ENCODE measurements at places on chromosomes 13 and 19. TPM values are rescaled to one million over a fixed set of nuclear protein-coding genes. Genes with fewer than 3 reads are reported as not detected.

- DNase-seq: no peak
Observed at GRCh38 chr13:27005976-27006518, 165.6 kb downstream of the USP12 start.

The NXNL1 gene
- total RNA-seq: not detected

The MZF1 gene
- total RNA-seq: 3.6 TPM

- no peak for DNase-seq
Observed at GRCh38 chr13:65971541-65971940, 1258.6 kb downstream of the PCDH9 start.

DNA sequence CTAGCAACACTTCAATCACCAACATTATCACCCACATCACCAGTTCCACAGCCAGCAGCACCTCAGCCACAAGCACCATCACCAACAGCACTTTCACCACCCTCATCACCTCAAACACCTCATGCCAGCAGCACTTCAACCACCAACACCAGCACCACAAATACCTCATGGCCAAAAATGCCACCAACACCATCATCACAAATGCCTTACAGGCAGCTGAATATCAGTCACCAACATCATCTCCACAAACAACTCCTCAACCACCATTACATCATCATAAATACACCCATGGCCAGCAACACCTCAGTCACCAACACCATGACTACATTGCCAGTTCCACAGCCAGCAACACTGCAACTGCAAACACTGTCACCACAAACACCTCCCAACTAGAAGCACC is 10.4 kb downstream of the FCER2 start:
- DNase-seq: no peak

The FGF9 gene
- total RNA-seq: under 0.01 TPM

DNA sequence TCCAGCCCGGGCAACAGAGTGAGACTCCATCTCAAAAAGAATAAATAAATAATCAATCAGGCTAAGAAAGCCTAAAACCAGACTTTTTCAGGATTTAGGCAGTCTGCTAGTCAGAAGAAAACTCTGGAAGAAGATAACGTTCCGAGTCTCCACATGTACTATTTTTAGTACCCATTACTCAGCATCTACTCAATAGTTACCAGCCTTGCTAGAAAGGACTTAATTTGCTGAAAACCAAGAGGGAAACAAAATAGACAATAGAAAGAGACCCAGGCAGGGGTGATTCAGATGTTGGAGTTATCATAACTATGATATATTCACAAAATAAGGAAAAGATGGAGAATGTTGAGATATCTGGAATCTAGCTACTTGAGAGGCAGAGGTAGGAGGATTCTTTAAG is 3.6 kb upstream of the LIN7B start:
- DNase-seq: peak; percentile 62

The ZNF845 gene
- total RNA-seq: 13.1 TPM

DNA sequence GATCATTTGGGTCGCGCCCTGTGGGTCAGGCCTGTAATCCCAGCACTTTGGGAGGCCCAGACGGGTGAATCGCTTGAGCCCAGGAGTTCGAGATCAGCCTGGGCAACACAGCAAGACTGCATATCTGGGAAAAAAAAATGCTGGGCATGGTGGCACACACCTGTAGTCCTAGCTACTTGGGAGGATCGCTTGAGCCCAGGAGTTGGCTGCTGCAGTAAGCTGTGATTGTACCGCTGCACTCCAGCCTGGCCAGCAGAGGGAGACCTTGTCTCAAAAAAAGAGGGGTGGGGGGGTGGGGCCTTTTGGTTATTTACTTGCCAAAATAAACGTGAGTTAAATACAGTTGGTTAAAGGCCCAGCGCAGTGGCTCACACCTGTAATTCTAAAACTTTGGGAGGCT is 9.8 kb upstream of the ZNF544 start:
- no peak for DNase-seq

GRCh38 chr13:50910485-50910805 is 854 bp downstream of the RNASEH2B start:
- peak; percentile 42 for DNase-seq

The FFAR2 gene
- total RNA-seq: not detected

- no peak for DNase-seq
Observed at GRCh38 chr19:29383696-29384095, 142.1 kb upstream of the VSTM2B start.

DNA sequence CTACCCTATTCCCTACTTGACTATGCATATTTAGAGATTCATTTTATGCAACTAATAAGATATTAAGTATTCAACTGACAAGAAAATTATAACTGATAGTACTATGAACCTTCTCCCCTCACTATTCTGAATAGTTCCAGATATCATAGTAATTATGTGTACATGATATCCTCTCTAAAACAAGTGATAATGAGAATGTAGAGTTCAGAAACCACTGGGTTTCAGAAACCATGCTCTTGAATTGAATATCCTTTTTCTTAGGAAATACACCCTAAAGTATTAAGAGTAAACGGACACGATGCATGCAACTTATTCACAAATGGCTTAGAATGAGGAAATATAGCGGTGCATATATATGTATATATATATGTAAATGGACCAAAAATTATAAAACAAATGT is 160.9 kb downstream of the TBC1D4 start:
- DNase-seq: no peak

DNA sequence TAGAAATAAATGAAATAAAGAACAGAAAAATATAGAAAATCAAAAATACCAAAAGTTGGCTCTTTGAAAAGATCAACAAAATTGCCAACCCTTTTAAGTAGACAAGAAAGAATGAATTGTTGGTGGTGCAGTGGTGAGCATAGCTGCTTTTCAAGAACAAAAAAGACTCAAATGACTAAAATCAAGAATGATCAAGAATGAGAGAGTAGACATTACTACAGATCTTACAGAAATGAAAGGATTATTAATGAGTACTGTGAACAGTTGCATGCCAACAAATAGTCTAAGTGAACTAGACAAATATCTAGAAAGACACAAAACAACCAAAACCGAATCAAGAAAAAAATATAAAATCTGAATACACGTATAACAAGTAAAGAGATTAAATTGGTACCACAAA is 53.9 kb downstream of the FNDC3A start:
- no peak for DNase-seq

- peak; percentile 5 for DNase-seq
Observed at GRCh38 chr13:39656325-39656677, 839 bp downstream of the COG6 start.

DNA sequence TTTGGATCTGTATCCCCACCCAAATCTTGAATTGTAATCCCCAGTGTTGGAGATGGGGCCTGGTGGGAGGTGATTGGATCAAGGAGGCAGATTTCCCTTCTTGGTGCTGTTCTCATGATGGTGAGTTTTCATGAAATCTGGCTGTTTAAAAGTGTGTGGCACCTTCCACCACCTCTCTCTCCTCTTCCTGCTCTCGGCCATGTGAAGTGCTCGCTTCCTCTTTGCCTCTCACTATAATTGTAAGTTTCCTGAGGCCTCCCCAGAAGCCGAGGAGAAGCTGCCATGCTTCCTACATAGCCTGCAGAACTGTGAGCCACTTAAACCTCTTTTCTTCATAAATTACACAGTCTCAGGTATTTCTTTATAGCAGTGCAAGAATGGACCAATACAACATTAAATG is 15.7 kb downstream of the COMMD6 start:
- DNase-seq: no peak

DNA sequence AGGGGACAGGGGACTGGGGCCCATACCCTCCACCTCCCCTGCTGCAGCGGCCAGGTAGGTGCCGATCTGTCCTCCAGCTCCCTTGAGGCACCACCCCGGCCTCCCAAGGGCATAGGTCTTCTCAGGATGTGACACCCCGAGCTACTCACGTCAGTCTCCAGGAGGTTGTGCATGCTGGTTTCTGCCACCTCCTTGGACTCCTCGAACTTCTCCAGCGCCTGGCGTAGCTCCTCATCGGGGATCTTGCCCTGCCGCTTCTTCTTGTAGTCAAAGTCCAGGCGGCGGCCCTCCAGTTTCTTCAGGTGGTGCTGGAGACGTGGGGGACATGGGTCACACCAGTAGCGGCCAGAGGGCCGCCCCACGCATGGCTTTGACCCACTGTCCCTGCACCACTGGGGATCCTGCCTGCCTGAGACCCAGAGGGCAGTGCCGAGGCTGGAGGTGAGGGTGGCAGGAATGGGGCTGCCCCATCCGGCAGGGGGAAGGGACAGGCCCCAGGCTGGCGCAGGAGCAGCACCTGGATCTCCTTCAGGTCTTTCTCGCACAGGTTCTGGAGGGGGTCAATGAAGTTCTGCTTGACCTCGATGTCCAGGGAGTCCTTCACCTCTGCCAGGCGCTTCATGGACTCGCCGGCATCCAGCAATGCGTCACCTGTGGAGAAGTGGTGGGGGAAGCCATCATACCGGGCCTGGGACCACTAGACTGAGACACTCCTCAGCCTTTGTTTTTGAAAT is 20.4 kb downstream of the MPND start:
- DNase-seq: no peak

DNA sequence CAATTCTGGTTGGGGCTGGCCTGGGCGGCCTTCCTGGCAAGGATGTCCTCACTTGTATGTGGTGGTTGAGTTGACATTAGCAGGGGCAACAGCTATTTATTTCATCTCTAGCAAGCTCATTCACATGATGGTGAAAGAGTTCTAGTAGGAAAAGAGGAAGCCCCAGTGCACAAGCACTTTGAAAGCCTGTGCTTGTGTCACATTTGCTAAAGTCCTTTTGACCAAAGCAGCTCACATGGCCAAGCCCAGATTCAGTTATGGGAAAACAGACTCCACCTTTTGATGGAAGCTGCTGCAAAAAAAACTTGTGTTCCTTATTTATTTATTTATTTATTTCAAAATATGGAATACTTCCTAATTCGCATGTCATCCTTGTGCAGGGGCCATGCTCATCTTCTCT is 17.2 kb downstream of the GTF2F2 start:
- DNase-seq: no peak

The ZNF610 gene
- total RNA-seq: 3.6 TPM

The ZNF541 gene
- not detected for total RNA-seq

DNA sequence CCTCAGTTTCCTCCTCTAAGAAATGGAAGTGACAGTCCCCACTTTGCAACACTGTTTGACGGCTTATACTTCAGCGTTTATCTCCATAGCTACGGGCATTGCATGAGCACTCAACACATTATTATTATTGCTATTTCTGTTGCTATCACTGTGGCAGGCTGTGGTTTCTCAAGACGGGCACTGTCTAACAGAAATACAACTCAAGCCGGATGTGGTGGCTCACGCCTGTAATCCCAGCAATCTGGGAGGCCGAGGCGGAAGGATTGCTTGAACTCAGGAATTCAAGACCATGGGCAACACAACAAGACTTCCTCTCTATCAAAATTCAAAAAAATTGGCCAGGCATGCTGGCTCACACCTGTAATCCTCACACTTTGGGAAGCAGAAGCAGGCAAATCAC is 4.9 kb upstream of the ZSWIM4 start:
- DNase-seq: no peak

Measured in IMR-90 (cell line).